Iris pigment epithelial cell (primary cell): ENCODE measurements at places on chromosomes 1 and 21.

- peak; percentile 93 for DNase-seq
These were observed 96.6 kb downstream of the PTPN14 start for GRCh38 chr1:214454569-214455396.

GRCh38 chr1:203140743-203141520, 13.4 kb downstream of the ADORA1 start:
- no peak for DNase-seq

DNA sequence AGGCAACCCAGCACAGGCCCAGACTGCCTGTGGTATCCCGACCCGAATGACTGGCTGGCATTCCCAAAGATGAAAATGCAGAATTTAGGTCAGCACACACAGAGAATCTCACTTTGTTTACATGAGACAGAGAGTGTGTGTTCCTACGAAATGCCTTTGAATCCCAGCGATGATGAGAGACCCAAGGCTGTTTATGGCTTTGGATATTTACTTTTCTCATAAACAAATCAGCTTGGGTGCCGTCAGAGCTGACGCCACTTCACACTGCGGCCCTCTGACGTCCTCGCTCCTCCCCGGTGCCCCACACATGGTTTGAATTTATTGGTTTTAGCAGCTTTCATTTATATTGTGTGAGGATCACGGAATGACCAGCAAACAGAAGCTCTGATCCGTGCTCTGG, 18.7 kb downstream of the TRABD2B start:
- peak; percentile 19 for DNase-seq

DNA sequence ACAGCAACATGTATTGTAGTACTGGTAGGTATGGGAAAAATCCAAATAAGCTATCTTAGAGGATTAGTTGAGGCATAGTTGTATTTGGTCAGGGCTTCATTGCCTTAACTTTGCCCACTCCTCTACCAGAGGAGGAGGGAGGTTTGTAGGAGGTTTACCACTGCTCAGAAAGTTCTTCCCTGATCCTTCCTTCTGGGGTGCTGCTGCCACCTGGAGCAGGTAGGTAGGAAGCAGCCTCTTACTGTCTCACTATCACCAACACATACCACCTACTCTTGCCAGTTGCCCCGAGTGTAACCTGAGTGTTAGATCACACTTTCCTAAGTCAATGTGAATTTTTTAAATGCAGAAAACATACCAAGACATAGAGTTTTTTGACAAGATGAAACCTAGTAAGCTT, 24.1 kb upstream of the ZSWIM5 start:
- no peak for DNase-seq

DNA sequence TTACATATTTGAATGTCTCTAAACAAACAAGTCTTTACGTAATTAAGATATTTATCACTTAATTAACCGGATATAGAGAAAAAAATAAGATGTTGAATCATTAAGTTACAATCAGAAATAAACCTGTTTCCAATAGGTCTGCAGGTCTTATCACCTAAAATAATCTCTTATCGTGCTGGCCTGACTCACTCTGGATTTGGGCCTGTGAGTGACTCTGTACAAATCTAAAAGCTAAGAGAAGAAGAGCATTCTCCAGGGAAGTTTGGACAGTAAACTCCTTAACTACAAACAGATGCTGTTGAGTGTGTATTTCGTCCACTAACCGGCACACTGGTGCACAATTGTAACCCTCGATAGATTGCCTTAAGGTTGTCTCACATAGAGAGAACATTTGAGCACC, 25.3 kb downstream of the CEP104 start:
- DNase-seq = peak; percentile 12

- peak; percentile 76 for DNase-seq
These were observed 31.2 kb upstream of the MORC3 start for GRCh38 chr21:36288651-36289243.

GRCh38 chr21:42377211-42377950, 11.0 kb upstream of the TFF1 start:
- DNase-seq = no peak

DNA sequence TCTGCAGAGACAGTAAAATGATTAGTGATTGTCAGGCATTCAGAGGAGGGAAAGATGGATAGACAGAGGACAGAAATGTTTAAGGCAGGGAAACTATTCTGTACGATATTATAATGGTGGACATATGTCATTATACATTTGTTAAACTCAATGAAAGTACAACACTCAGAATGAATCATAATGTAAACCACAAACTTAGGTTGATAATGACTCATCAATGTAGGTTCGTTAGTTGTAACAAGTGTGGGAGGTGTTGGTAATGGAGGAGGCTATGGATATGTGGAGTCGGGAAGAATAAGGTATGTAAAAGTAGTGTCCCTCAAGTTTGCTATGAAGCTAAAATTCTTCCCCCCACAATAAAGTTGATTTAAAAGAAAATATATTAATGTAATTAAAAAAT, 455.0 kb downstream of the BRINP3 start:
- DNase-seq = peak; percentile 50

DNA sequence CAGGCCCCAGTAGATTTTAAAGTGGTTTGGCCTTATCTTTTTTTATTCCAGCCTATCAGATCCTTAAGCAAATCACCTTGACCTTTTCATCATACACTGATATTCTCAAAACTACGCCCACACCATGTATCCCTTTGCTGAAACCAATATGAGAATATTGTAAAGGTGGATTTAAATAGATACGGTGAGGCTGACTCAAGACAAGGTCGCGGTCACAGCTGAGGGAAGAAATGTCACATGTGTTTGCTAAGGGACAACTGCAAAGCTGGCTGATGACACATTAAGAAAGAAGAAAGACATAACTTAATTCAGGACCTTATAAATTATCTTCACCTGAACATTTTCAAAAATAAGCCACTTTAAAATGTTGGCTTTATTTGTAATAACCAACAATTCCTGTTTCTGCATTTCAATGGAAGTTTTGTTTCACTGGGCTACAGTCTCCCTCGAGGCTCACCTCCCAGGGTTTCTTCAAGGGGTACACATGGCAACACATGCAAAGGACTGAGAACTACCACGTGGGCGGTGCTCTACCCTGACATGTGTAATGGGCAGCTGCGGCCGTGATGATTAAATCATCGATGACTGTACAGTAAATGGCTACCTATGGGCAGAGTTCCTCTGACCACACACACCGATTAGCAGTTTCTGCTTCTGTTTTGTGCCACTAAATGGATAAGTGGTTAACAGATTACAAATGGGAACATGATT, 189.5 kb downstream of the SIPA1L2 start:
- DNase-seq = no peak

DNA sequence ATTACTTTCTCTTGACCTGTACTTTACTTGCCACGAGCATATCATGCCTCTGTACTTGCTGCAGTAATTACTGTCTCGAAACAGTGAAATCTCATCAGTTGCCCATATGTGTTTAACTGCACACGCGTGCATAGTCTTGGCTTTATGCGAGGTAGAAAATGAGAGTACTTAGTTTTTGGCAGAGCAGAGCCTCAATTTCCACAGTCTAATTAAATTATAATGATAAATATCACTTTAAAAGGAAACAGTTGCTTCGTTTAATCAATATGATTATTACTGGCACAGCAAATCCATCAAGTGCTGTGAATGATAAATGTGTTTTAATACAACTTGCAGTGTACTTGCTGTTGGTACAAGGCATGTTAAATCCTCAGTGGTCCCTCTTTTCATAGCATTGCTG, 47.6 kb downstream of the ADARB1 start:
- DNase-seq = no peak

DNA sequence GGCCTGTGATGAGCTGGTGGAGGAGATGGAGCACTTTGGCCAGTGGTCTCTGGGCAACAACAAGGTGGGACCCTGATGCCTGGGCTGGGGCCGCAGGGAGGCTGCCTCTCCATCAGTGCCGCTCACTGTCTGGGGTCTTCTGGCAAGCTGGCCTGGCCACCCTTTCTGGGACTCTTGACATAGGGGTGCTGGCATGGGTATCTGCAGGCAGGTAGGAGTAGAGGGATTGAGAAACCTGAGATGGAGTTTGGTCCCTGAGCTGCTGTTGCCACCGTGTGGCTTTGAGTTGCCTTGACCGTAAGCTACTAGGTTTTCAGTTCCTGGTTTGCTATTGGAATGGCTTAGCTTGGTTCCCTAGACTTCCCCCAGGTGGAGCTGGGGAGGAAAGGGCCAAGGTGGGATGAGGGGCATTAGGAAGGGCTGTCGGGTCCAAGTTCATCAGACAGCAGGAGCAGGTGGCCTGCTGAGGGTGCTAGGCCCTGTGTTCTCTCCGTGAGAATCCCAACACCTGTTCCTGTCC, 13.2 kb upstream of the MFN2 start:
- DNase-seq = peak; percentile 21

DNA sequence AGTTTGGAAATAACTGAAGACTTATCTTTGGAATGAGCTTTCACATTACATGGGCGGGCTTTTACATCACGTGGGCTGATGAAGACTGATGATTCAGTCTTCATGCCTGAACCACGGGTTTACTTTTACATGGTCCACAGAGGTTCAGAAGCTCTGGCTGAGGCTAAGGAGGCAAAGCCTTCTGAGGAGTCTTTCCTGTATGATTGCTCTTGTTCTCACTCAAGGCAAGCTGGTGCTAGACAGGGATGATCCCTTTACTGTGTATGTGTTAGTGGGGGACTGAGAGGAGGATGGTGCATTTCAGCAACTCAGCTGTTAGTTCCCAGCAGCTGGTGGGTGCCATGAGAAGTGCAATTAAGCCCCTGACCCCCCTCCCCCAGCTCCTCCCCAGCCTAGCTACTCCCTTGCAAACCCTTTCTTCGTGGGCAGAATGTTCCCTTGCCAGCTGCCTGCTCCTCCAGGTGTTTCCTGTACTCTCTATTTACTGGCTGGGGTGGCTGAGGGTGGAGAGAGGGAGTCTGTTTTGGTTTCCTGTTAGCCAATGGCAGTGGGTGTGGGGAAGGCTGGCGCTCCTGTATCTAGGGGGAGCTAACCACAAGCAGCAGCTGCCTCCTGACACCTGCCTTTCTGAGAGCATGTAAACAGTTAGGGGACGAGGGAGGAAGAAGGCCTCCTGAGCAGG, 15.4 kb downstream of the BTG2 start:
- DNase-seq = peak; percentile 79

DNA sequence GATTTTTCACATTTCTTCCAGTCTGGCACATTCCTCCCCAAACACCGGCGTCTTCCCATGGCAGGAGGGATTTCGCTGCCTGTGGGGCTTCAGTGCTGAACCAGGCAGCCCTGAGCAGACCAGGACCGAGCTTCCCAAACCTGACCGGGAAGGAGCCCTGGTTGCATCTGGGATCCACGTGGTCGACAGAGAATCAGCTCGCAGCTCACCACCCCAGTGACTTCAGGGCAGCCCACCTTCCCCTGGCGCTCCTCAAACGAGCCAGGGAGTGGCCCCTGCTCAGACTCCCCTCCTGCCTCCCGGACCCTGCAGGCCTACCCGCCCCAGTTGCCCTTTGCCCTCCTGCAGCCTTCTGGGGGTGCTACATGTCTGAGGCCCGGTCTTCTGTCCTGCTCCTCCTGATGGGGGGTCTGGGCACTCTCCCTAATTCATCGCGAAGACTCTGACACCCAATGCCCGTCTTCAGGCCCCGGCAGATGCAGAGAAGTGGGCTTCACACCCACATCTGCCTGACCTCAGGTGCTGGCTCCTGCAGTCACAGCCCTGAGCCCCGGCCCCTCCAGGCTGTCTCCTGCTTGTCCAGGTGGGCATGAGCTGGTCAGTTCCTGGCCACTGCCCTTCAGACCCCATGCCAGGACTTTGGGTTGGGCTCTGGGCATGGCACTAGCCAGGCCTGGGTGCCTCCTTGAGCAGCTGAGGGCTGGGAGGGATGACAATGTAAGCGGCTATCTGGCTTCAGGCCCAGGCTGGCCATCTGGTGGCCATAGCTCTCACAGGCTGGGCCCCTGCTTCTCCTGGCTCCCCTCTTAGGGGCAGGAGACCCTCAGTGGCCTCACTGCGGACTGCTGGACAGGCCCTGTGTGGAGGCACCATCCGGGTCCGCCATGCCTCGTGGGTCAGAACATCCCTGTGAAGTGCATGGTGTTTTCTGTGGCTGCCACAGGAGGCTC, 26.1 kb upstream of the PRSS38 start:
- no peak for DNase-seq

GRCh38 chr1:41364442-41365319, 3.4 kb downstream of the FOXO6 start:
- no peak for DNase-seq

DNA sequence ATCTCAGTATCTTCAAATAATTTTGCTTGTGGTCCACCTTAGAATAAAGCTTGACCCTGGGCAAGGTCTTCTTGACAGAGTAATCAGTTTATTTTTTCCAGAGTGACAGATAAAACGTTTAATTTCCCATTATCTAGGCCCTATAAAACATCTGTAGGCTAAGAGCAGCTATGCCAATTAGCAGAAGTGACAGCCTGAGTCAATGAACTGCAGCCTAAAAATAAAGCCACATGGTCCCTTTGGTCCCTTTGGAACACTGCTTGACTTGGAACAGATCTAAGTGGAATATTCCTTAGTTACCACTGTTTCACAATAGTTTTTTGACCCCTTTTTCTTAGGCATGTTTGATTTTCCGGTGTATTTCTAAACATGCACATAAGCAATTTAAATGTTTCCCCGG, 6.3 kb upstream of the RGS13 start:
- DNase-seq = no peak

DNA sequence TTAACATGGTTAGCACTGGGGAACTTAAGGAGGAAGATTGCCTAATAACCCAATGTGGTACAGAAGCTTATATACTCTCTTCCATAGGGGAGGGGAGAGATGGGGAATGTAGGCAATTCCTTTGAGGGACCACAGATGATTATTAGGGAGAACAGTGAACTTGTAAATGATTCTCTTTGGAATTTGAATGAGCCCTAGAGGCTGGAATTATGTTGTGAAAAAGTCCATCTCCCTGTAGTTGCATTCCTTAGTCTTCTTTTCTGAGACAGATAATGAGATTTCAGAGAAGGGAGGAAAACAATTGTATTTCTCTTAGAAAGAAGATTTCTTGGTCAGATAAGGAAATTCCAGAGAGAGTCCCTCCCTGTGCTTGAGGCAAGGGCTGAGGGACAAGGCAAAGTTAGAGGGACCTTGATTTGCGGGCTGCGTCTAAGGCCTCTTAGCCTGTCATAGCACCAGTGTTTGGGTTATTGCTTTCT, 89.0 kb upstream of the HMCN1 start:
- DNase-seq = peak; percentile 46

GRCh38 chr21:45266518-45267389, 20.9 kb downstream of the POFUT2 start:
- DNase-seq = peak; percentile 21

DNA sequence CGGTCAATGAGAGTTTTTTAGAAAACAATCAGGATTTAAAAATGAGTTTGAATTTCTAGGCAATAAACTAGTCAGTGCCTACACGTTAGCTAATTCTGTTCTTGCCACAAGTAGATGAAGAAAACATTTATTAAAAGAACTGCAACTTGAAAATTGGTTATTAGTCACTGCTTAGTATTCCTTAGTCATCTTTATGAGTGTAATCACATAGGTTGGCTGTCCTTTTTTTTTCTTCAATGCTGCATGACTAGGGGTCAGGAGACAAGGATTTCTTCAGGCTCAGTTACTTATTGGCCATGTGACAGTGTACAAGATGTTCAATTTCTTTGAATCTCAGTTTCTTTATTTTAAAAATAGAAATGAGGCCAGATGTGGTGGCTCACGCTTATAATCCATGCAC, 17.1 kb downstream of the SOAT1 start:
- peak; percentile 90 for DNase-seq

- DNase-seq = peak; percentile 93
These were observed 42.4 kb upstream of the FMO2 start for GRCh38 chr1:171142416-171143385.
